ENCODE measurements at places on chromosomes 12 and 14. TPM values are rescaled to one million over a fixed set of nuclear protein-coding genes. Genes with fewer than 3 reads are reported as not detected.
A peak's percentile ranks its signal among the peaks of the same experiment; 100 is the strongest.

Gene IPO4
- 140 TPM for total RNA-seq

Gene FBLN5
- 280 TPM for total RNA-seq

Gene TMEM121
- total RNA-seq: 34.6 TPM

Gene SLC10A1
- not detected for total RNA-seq

Gene NPC2
- total RNA-seq: 324 TPM

Gene LTB4R
- 3.6 TPM for total RNA-seq

DNA sequence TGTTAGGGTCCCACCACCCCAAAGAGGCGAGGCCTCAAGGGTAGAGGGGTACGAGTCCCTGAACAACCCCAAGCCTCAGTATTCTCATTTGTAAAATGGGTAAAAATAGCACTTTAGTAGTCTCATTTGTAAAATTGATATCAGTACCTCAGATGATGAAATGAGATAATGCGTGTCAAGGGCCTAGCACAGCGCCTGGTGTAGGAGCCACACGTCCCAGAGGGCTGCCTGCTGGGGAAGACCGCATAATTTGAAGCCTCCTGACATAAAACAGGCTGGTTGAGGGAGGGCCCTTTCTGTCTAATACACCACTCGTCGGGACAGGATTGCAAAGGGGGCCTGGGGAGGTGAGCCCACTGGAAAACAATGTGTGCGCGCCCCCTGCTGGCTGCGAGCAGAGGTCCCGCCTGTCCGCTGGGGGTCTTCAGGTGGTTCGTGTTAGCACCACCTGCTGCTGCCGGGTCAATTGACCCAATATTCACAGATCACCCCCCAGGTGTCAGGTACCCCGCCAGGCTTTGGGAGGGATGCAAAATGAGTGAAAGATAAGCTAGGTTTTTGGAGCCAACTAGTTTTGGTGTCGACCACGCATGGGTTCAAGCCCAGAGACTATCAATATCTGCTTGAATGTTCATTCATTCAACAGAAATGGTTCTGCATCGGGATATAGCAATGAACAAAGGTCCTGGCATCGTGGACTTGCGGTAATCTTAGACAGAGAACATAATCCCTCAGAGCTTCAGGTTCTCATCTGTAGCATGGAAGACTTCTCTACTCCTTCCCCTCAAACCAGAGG, 24.7 kb upstream of the IRF2BPL start:
- DNase-seq: peak; percentile 84
- peak overlapping the region; percentile 72 for H3K27ac ChIP-seq
- H3K27me3 ChIP-seq: no peaks in the 10 kb centered on the region
- H3K4me1 ChIP-seq: peaks cover 17% of the 10 kb centered on the region
- H3K36me3 ChIP-seq: no peaks in the 10 kb centered on the region

DNA sequence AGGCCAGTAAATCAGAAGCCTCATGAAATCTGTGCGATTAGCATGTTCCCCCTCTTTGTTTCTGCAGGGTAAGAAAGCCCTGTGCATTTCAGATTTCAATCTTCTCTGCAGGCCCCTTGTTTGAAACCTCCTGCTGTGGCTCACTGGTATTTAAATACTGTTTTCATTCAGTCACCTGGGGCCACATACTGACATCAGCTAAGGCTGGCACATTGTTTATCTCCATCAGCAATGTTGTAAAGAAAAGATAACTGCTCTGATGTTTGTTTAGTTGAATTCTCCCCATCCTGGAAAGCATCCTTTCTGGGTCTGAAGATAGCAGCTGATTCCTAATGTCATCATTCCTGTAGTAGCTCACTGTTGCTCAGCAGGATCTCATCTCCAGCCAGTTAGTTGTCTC, 554.9 kb downstream of the NRXN3 start:
- no peaks in the 10 kb centered on the region for H3K36me3 ChIP-seq
- no peak for DNase-seq
- H3K27me3 ChIP-seq: no peaks in the 10 kb centered on the region
- no peaks in the 10 kb centered on the region for H3K4me1 ChIP-seq
